Activated CD8-positive, alpha-beta memory T cell treated with anti-CD3 and anti-CD28 coated beads, Interleukin-2, amount 10 ng/mL, durations not matched to agents 7 days and 5 days (primary cell): ENCODE measurements at places on chromosomes 4 and X.

DNA sequence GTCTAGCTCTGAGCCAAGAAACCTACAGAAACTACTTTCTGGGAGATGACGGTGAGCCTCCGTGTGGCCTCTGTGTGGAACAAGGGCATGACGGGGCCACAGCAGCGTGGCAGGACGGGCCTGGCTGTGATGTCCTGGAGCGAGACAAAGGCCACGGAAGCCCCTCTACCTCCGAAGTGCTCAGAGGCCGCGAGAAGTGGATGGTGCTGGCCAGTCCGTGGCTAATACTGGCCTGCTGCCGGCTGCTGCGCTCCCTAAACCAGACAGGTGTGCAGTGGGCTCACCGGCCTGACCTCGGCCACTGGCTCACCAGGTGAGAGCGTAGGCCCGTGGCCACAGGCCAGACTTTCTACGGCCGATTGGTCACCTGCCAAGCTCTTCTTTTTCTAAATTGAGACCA, 24.6 kb downstream of the PIGG start:
- no peak for DNase-seq

GRCh38 chr4:112290341-112290740, 4.6 kb upstream of the TIFA start:
- no peak for DNase-seq

- DNase-seq = peak; percentile 50
Observed at GRCh38 chr4:152850377-152850776, 70.6 kb downstream of the ARFIP1 start.

GRCh38 chr4:52870225-52870624, 8.1 kb downstream of the RASL11B start:
- no peak for DNase-seq

GRCh38 chr4:53059871-53060270, 197.8 kb downstream of the RASL11B start:
- DNase-seq = no peak

- no peak for DNase-seq
Observed at GRCh38 chr4:134812611-134813010, 611.0 kb upstream of the PABPC4L start.

DNA sequence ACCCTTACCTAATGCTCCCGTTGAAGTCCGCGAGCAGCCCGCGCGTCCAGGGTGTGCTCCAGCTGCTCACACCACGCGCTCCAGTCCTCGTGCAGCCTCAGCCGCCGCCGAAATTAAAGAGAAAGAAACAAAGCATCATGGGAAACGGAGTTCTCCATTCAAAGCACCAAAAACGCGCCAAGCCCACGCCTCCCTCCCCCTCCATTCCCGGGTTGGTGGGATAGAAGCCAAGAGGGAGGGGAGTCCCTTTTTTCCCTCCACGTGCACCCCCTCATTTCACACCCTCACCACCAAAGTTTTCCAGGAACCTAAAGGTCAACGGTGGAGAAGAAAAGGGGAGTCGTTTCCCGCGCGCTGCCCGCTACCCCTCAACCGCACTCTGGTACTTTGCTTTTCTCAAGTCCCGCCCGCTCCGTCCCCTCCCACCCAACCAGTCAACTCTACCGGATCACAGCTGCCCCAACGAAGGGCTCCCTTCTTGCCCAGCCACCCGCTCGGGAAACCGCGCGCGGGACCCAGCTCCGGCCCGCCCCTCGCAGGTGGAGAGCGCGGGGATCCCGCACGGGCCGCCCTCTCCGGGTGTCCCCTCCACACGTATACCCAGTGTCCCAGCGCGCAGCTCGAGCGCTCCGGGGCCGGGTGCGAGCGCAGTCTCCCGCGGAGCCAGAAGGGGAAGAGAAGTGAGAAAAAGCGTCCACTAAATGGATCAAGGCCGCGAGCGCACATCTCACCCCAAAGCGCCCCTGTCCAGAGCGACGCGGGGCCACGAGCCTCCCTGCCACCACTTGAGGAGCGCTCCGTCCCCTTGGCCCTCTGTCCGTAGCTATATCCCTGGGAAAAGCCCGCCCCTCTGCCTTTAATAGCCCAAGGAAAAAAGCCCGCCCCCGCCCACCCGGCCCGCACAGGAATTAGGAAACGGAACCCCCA, 65.1 kb upstream of the CCDC160 start:
- DNase-seq = peak; percentile 55

GRCh38 chrX:107773206-107773605, 2.4 kb downstream of the TSC22D3 start:
- no peak for DNase-seq

- no peak for DNase-seq
Observed at GRCh38 chr4:183492791-183493222, 12.1 kb upstream of the ING2 start.

DNA sequence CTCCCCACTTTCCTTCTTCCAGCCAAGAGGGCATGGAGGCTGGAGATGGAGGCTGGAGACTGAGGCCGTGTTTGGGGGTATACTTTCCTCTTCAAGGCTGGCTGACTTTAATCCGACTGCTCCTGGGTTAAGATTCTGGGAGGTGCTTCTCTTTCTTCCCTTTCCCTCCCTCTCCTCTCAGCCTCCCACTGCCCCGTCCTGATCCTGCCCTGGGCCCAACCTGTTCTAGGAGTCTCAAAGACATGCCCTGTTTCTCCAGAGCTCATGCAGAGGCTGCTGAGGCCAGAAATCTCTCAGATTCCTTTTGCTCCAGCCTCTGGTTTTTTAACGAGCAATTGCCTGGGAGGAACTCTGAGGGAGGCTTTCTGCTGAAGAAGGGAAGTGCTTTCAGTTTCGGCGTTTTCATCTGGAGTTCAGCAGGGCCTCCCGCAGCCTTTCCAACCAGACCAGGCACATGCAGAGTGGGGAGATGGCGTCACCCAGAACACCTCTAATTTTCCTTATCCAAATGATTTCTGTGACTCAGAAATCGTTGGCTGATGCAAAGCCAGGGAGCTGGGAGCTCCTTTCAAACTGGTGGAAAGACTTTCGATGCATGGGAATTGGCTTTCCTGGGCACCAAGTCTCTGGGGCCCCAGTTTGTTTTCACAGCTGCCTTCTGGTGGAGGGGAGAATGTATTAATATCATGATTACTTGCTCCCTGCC, 34.5 kb upstream of the FAM9C start:
- no peak for DNase-seq

GRCh38 chr4:5126857-5127256, 75.6 kb downstream of the STK32B start:
- no peak for DNase-seq

GRCh38 chr4:122119739-122120138, 32.4 kb upstream of the BLTP1 start:
- no peak for DNase-seq

GRCh38 chr4:180380733-180381132, 1862.5 kb upstream of the TENM3 start:
- DNase-seq = no peak

GRCh38 chr4:76738086-76738931, 159.6 kb downstream of the SOWAHB start:
- no peak for DNase-seq

- DNase-seq = no peak
Observed at GRCh38 chr4:54662901-54663585, 5.3 kb downstream of the KIT start.
